ENCODE measurements at places on chromosomes 16 and 17.

DNA sequence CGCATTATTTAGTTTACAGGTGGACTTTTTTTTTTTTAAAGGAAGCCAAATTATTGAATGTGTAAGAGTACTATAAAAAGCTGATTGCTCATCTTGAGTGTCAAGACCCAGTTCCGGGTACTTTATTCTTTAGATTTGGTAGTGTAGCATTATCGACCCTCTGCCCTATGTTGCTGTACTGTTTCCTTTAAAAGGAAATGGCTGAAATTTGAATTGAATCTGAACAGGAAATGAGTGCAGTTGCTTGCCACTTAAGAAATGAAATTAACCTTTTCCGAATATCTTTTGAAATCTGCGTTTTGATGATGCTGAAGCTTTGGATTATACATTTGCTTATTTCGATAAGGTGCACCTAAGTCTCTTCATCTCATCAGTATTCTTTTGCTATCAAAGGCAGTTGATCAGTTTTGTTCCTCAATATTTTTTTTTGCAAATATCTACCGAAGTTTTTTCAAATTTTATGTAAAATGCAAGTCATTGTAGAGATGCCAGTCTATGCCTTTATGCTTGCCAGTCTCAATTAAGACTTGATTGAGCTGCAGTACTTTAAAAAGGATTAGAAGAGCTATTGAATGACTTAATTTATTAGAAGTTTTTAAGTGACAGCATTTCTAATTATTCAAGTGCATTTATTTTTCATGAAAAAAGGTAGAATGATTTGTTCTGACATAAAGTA lies 1.8 kb downstream of the GGNBP2 start:
- DNase-seq, result peak; percentile 11

DNA sequence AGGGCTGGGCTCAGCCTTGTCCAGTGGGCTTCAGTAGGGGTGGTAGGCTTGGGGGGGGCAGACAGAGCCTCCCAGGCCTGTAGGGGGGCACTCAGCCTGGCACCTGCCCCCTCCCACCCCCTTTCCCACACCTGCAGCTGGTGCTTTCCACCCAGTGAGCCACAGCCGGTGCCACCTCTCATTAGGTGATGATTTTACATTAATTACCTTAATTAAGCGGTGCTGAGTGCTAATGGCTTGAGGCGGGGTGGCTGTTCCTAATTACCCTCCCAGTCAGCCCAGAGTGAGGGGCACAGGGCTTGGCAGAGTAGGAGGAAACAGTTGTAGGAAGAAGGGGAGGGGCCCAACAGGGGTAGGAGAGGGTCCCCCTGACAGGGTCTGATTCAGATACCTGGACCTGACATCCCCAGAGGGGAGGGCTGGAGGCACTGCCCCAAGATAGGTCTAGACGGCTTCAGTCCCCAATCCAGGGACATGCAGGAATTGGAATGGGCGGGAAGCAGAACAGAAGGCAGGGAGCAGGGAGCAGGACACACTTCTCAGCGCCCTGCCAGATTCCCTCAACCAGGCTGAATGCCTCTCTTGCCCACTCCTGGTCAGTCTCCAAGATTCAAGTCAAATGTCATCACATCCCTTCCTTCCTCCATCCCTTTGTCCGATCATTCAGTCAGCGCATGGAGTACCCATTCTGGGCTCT lies 26.5 kb upstream of the PHF12 start:
- no peak for DNase-seq

GRCh38 chr16:30131869-30132475 lies 9.0 kb upstream of the MAPK3 start:
- DNase-seq, result peak; percentile 89

DNA sequence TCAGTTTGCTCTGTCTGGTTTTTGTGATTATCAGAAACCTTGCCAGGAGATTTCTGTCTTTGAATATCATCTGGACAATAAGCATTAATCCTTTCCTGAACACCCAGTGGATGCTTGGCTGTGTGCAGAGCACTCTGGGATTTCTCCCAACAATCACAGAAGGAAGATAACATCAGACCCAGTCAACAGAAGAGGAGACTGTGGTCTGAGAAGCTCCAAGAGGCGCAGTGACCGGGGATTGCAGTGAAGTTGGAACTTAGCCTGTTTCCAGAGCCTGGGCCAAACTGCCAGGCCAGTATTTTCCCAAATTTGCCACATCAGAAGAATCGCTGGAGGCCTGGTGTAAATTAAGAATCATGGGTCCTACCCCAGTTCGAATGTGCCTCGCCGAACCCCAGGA lies 264.7 kb downstream of the C16orf95 start:
- no peak for DNase-seq

DNA sequence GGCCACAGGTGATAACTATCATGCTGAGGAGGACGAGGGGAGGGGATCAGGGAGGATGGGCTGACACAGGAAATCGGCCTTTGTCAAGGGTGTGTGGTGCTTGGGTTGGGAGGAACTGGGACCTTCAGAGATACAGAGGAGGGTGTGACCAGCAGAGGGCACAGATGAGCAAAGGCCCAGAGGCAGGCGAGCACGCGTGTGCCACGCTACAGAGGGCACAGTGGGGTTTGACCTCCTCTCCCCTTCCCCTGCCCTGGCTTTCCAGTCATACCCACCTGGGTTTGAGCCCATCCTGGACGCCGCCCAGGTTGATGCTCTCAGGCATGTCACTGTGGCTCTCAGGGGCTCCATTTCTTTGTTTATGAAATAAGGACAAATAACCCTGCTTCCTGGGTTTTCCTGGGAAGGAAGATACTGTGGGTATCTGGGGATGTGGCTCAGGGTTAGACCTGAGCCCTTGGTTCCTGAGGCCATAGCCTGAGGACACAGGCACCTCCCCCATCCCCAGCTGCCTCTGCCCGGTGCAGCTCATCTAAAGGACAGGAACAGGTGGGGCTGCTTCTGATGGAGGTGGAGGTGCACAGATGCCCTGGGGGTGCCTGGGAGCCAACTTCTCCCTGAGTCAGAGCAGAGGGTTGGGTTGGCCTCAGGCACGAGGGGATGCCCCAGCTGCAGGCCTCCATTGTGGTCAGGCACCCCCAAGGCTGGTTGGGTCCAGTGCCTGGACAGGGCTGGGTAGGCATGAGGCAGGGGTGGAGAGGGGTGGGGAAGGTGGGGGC lies 51.8 kb downstream of the BEAN1 start:
- no peak for DNase-seq

DNA sequence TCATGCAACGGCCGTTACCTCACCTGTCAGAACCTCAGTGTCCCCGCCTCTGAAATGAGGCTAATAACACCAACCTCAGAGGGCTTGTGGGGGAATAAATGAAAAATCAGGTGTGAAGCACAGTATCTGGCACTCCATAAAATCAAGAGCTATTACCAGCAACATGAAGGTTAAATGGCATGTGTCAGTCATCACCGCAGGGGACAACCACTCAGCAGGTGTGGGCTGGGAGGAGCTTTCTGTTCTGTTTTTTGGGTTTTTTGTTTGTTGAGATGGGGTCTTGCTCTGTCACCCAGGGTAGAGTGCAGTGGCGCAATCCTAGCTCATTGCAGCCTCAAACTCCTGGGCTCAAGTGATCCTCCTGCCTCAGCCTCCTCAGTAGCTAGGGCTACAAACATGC lies 16.8 kb upstream of the KRT19 start:
- no peak for DNase-seq

GRCh38 chr16:65728167-65728566 lies 606.3 kb upstream of the CDH11 start:
- no peak for DNase-seq

GRCh38 chr17:46886310-46886663 lies 34.9 kb downstream of the WNT9B start:
- no peak for DNase-seq

DNA sequence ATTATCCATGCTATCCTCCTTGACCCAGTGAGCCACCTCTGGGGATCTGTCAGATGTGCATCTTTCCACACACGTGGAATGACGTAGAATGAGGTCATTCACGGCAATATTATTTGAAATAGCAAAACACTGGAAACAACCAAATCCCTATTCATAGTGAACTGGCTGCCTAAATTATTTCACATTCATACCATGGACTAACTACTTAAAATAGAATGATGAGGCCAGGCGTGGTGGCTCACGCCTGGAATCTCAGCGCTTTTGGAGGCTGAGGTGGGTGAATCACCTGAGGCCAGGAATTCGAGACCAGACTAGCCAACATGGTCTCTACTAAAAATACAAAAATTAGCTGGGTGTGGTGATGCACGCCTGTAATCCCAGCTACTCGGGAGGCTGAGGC lies 75.5 kb downstream of the RAP1GAP2 start:
- DNase-seq, result no peak

GRCh38 chr17:50361561-50362480 lies 11.2 kb downstream of the MRPL27 start:
- DNase-seq, result no peak

DNA sequence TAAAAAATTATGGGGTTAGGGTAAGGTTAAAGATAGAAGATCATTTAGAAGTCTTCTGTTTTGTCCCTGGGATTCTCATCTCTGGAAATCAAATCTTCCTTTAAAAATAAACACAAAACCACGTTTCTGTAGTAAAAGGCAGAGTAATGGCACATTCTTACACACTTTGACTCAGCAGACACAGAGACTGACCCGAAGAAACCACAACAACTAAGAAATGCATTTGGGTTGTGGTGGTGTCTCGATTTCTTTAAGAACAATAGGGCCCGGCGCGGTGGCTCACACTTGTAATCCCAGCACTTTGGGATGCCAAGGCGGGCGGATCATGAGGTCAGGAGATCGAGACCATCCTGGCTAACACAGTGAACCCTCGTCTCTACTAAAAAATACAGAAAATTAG lies 54.9 kb upstream of the MYH10 start:
- no peak for DNase-seq

- DNase-seq, result no peak
These were observed 28.9 kb upstream of the GNA13 start for GRCh38 chr17:65085397-65085796.

DNA sequence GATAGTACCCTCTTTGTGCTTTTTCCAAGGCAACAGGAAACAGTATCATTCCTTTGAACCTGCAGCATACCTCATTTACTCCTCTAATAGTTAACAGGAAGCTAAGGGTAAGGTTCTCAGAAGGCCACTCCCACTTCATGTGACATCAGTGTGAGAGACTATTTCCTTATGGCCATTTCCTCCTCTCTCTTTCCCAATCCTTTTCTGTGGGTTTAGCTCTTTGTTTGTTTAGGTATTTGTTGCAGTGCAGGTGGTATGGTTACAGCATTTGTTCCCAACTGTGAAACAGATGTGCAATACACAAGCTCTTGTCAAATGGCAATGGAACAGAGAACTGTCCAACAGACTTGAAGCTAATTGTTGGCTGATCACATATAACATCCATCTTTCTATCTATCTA lies 14.7 kb downstream of the TMC5 start:
- no peak for DNase-seq

DNA sequence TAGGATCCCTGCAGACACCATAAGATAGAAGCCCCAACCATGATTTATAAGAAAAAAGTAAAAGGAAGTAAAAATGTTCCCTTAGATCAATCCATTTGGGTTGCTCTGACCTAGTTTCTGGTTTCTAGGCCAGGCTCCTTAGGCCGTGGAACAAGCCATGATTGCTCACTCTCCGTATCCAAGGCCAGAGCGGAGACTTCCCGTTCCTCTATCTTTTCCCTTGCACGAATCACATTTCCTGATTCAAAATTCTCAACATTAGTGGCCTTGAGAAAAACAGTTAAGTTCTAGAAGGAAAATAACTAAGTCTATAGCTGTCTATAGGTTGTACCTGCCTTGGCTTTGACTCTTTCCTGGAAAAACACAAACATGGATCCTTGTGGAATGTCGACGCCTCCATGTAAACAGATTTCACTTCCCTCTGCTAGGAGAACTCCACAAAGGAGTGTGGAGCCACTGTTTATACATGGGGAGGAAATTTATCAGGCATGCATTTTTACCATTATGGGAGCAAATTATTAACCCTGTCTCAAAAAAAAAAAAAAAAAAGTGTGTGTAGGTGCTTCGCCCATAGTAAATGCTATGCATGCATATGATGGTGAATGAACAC lies 149.6 kb downstream of the ZFHX3 start:
- DNase-seq, result no peak

DNA sequence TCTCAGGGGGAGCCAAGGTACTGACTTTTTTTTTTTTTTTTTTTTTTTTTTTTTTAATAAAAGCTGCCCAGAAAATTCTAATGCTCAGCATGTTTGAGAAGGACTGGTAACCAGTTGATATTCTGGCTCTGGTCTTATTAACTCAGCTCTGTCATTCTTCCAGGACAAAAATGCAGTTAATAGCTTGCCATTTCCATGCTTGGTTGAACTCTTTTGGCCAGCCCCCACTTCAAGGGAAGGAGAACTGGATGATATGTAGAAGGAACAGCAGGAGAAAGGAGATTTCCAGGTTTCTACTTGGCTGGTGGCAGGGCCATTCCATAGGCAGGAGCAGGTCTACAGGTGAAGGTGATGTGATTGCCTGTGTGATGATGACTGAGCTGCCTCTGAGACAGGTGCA lies 59.2 kb upstream of the TANC2 start:
- peak; percentile 3 for DNase-seq

DNA sequence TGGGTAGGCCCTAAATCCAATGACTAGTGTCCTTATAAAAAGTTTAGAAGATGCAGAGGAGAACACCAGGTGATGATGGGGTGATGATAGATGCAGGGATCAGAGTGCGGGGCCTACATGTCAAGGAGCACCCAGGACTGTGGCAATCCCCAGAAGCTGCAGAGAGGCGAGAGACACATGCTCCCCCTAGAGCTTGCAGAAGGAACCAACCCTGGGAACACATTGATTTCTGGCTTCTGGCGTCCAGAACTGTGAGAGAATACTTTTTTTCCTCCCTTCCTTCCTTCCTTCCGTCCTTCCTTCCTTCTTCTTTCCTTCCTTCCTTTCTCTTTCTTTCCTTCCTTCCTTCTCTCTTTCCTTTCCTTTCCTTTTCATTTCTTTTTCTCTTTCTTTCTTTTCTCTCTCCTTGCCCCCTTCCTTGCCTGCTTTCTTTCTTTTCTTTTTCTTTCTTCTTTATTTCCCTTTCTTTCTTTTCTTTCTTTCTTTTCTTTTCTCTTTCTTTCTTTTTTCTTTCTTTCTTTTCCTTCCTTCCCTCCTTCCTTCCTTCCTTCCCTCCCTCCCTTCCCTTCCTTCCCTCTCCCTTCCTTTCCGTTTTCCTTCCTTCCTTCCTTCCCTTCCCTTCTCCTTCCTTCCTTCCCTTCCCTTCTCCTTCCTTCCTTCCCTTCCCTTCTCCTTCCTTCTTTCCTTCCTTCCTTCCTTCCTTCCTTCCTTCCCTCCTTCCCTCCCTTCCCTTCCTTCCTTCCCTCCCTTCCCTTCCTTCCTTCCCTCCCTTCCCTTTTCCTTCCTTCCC lies 134.3 kb downstream of the HAPSTR1 start:
- DNase-seq, result no peak

DNA sequence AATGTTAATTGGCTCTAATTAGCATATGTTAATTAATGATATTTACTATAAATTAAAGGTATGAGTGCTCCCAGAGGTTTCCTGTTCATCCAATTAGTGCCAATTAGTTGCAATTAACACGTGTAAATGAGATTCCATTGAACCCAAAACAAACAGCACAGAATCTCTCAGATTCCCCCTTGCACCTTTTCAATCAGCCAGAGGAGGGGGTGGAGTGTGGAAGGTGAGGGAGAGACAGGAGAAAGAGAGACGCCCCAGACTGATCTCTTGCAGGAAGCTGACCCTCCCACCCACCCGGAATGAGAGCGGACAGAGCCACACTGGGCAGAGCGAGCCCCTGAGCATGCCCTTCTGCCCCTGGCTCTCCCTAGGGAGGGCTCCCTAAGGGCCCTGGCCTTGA lies 24.1 kb upstream of the LHX1 start:
- DNase-seq, result no peak

GRCh38 chr17:63279498-63280230 lies 166.4 kb downstream of the CYB561 start:
- no peak for DNase-seq

GRCh38 chr16:4327386-4328045 lies 11.6 kb downstream of the GLIS2 start:
- DNase-seq, result no peak
